ENCODE measurements at places on chromosomes 7 and 10. TPM values are rescaled to one million over a fixed set of nuclear protein-coding genes. Genes with fewer than 3 reads are reported as not detected.

MAT1A gene
- total RNA-seq: 0.47 TPM

TMEM270 gene
- total RNA-seq: not detected

FAM25G gene
- not detected for total RNA-seq

HABP2 gene
- total RNA-seq: 0.53 TPM

ARHGEF35 gene
- 7.7 TPM for total RNA-seq

LIPN gene
- total RNA-seq: not detected

IDI2 gene
- total RNA-seq: not detected

NKX1-2 gene
- total RNA-seq: not detected

KCND2 gene
- total RNA-seq: 1.3 TPM

AOAH gene
- total RNA-seq: 11.5 TPM

TWIST1 gene
- 11.3 TPM for total RNA-seq

NME8 gene
- total RNA-seq: 1.2 TPM

CHN2 gene
- 13.4 TPM for total RNA-seq

EN2 gene
- total RNA-seq: not detected

NDUFA5 gene
- total RNA-seq: 89.6 TPM
